ENCODE measurements at places on chromosomes 3 and 15. TPM values are rescaled to one million over a fixed set of nuclear protein-coding genes. Genes with fewer than 3 reads are reported as not detected.

GRCh38 chr3:45496555-45496954, 98.0 kb upstream of the LIMD1 start:
- H3K27me3 ChIP-seq: no peaks in the 10 kb centered on the region
- DNase-seq: no peak
- no peaks in the 10 kb centered on the region for H3K4me1 ChIP-seq

DNA sequence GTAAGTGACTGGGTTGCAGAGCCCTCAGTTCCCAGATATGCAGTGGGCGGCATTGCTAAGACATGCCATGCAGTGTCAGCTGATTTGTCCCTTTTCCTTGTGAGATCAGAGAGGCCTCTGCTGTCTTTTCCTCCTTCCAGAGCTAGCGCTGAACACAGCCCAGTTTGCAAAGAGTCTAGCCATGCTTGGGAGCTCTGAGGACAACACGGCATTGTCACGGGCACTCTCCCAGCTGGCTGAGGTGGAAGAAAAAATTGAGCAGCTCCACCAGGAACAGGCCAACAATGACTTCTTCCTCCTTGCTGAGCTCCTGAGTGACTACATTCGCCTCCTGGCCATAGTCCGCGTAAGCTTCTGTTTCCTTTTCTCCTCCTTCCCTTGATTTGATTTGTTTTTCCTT, 20.0 kb upstream of the SNX22 start:
- H3K27ac ChIP-seq: no peak overlapping the region
- DNase-seq: no peak
- no peaks in the 10 kb centered on the region for H3K27me3 ChIP-seq
- H3K36me3 ChIP-seq: peaks cover 100% of the 10 kb centered on the region
- H3K4me3 ChIP-seq: no peak overlapping the region
- H3K4me1 ChIP-seq: peaks cover 6% of the 10 kb centered on the region

LTK gene
- polyA plus RNA-seq: 0.93 TPM

- peak overlapping the region; percentile 72 for H3K27ac ChIP-seq
- peak overlapping the region; percentile 72 for H3K4me3 ChIP-seq
- H3K4me1 ChIP-seq: peaks cover 25% of the 10 kb centered on the region
These were observed 866 bp downstream of the TNIK start for GRCh38 chr3:171459137-171459941.

- no peaks in the 10 kb centered on the region for H3K4me1 ChIP-seq
- H3K27ac ChIP-seq: no peak overlapping the region
These were observed 37.1 kb upstream of the ST3GAL6 start for GRCh38 chr3:98726084-98726483.

DNA sequence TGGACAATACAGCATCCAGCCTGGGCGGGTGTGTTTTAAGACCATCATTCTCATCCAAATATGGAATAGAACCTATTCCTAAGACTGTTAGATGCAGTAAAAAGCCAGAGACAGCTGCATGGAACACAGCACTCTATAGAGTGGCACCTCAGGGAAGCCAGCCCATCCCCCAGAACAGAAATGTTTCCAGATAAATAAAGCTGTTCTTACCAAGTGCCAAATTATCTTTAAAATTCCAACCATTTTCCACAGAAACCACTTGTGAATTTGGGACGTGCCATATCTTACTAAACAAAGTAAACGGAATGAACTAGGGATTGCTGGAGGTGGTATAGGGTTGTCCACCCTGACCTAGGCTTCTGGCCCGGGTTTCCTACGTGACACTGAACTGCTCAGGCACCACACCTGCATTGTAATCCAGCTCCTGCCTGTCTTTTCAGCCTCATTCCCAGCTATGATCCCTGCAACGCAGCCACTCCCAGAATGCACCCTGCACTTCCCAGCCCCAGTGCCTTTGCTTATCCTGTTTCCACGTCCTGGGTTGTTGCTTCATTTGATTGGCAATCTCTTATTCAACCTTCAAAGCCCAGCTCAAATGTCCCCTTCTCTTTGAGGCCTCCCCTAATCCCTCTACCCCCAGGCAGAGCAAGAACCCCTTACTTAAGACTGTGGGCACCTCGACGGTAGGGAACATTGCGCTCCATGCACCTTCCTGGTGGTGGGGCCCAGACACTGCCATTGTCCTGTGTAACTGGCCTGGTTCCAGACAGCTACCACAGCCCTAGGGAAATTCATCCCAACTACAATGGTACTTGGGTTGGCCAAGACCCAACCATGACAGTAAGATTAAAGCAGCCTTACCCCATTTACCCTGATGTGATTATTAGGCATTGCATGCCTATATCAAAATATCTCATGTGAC, 100.2 kb downstream of the IQSEC1 start:
- peaks cover 57% of the 10 kb centered on the region for H3K4me1 ChIP-seq
- DNase-seq: no peak
- no peak overlapping the region for H3K4me3 ChIP-seq
- no peaks in the 10 kb centered on the region for H3K27me3 ChIP-seq

B3GNT5 gene
- polyA plus RNA-seq: 1.0 TPM

DNA sequence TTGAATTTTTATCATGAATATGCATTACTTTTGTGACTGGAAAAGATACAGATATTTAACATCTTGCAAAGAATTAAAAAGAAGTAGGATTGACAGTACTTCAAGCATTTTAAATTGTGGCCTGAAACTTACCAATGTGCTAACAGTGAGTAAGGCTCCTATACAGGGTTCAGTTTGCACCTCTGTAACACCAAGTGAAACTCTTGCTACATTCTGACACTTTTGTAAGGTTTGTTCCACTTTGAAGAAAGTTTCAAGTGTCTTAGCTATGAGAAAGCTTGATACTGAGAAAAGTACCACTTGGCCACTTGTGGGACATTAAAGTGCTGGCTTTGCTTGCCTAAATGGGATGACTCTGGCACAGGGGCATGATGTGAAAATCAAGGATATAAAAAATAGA, 289.2 kb downstream of the CTNNB1 start:
- H3K27ac ChIP-seq: no peak overlapping the region
- no peak overlapping the region for H3K4me3 ChIP-seq
- no peak for DNase-seq
- no peaks in the 10 kb centered on the region for H3K4me1 ChIP-seq
- no peaks in the 10 kb centered on the region for H3K36me3 ChIP-seq

GRCh38 chr3:73950865-73951558, 326.3 kb upstream of the PDZRN3 start:
- H3K27me3 ChIP-seq: no peaks in the 10 kb centered on the region
- no peak for DNase-seq
- no peak overlapping the region for H3K4me3 ChIP-seq

DNA sequence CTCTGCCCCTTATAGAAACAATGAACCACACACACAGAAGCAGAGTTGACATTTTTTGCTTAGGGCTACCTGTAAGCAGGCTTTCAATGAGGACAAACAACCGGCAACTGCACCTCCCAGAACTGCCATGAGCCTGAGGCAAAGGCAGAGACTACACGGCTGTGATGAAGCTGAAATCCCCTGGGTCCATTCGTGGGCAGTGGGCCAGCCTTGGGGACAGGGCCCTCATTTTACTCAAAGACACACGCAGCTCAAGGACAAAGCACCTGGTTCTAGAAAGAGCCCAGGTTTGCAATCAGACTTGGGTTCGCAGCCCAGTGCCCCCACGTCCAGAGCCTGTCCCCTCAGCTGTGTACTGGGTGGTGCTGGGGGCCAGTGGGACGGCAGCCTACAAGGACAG, 17.9 kb downstream of the FAM174B start:
- H3K4me1 ChIP-seq: no peaks in the 10 kb centered on the region
- peaks cover 14% of the 10 kb centered on the region for H3K27me3 ChIP-seq
- no peak overlapping the region for H3K4me3 ChIP-seq
- peak; percentile 45 for DNase-seq
- H3K27ac ChIP-seq: no peak overlapping the region

GRCh38 chr3:132232231-132232792, 84.9 kb upstream of the ACP3 start:
- no peaks in the 10 kb centered on the region for H3K27me3 ChIP-seq
- H3K36me3 ChIP-seq: no peaks in the 10 kb centered on the region
- no peaks in the 10 kb centered on the region for H3K4me1 ChIP-seq
- no peak for DNase-seq
- H3K27ac ChIP-seq: no peak overlapping the region

DNA sequence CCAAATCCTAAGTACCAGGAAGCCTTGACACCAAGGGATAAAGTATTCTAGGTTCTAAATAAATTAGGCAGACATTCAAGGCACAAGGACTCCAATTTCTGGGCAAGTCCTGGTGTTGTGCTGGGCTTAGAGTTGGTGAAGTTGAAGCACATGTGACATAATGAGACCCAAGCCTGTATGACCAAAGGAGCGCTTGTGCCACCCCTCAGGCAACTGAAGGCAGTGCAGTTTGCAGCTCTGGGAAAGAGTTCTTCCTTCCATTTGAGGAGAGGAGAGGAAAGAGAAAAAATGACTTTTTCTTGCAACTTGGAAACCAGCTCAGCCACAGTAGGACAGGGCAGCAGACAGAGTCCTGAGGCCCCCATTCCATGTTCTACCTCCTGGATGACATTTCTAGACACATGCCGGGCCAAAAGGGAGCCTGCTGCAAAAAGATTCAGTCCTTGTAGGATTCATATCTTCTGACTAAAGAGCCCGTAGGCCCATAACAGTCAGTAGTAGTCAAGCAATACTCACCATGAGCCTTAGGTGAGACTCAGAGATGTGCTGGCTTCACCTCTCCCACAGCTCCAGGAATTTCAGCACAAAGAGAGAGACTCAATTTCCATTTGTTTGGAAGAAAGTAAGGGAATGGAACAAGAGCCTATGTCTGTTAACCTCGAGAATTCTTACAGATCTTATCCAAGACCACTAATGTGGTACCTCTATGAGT, 588.8 kb upstream of the BCHE start:
- H3K36me3 ChIP-seq: no peaks in the 10 kb centered on the region
- no peaks in the 10 kb centered on the region for H3K4me1 ChIP-seq
- H3K4me3 ChIP-seq: no peak overlapping the region
- DNase-seq: no peak
- H3K27ac ChIP-seq: no peak overlapping the region

GRCh38 chr3:24197809-24198208, 252.7 kb downstream of the NR1D2 start:
- no peaks in the 10 kb centered on the region for H3K4me1 ChIP-seq
- no peak for DNase-seq
- H3K27ac ChIP-seq: no peak overlapping the region
- no peak overlapping the region for H3K4me3 ChIP-seq
- no peaks in the 10 kb centered on the region for H3K36me3 ChIP-seq

DNA sequence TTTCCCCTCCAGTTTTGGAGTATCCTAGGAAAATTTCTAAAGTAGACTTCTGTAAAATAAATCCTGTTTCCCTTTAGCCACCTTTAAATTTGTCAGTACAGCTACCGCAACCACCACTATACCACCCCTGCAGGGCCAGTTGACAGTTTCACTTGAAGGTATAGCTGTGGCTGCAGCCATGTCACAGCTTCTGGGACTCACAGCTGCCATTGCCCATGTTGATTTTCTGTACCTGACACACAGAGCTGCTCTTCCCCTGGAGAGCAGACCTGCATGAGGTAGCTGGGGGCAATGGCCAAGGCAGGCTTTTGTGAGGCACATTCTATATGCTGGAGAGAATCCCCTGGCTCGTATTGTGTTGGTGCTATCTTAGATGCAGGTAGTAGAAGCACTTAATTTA, 345.4 kb downstream of the LRTM1 start:
- DNase-seq: no peak
- no peaks in the 10 kb centered on the region for H3K27me3 ChIP-seq

GRCh38 chr3:46408853-46409252, 1.8 kb downstream of the CCRL2 start:
- H3K4me1 ChIP-seq: peaks cover 15% of the 10 kb centered on the region
- H3K36me3 ChIP-seq: no peaks in the 10 kb centered on the region
- no peaks in the 10 kb centered on the region for H3K27me3 ChIP-seq
- H3K27ac ChIP-seq: no peak overlapping the region

DNA sequence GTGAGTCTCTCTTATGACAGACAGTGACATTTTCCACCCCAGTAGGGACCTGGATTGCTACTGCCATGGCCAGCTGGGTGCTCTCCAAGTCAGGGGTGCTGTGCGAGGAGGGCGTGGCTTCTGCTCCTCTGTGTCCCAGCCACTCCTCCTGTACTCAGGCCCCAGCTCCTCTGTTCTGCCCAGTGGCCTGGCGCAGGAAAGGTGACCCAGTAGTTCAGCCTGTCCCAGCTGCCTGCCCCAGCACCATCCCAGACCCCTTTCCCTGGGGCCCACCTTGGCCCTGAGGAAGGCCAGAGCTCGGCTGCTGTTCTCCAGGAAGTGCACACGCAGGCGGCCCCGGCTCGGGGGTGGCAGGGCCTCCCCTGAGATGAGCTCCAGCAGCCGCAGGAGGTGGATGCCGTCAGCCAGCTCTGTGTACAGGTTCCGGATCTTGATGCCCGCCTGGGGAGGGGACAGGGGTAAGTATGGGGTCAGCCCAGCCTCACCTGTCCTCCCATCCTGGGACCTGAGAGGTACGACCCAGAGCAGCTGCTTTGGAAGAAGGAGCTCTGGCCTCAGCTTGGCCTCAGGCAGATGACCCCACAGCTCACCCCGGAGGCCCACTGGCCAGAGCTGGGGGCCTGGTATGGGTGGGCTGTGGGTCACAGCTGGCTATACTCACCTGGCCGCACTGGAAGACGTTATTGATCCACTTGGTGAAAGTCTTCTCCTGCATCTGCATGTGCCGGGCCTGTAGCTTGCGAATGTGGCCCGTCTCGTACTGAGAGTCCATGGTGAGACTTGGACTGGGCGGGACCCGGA, 1.0 kb downstream of the SPTBN5 start:
- no peak for DNase-seq
- H3K4me1 ChIP-seq: peaks cover 22% of the 10 kb centered on the region
- H3K4me3 ChIP-seq: no peak overlapping the region
- H3K36me3 ChIP-seq: no peaks in the 10 kb centered on the region

GRCh38 chr15:71458089-71458660, 342.9 kb downstream of the THSD4 start:
- no peaks in the 10 kb centered on the region for H3K36me3 ChIP-seq
- no peak for DNase-seq
- no peak overlapping the region for H3K4me3 ChIP-seq
- H3K27ac ChIP-seq: no peak overlapping the region

Measured in spleen (tissue), 13 donors.